ENCODE measurements at places on chromosomes 3 and 15. TPM values are rescaled to one million over a fixed set of nuclear protein-coding genes. Genes with fewer than 3 reads are reported as not detected.

C3orf22 gene
- total RNA-seq, result not detected

GRCh38 chr15:71220828-71221227 lies 105.6 kb downstream of the THSD4 start:
- DNase-seq, result no peak

- no peak for DNase-seq
Measured at GRCh38 chr3:35969406-35969805, 330.1 kb downstream of the ARPP21 start.

DNA sequence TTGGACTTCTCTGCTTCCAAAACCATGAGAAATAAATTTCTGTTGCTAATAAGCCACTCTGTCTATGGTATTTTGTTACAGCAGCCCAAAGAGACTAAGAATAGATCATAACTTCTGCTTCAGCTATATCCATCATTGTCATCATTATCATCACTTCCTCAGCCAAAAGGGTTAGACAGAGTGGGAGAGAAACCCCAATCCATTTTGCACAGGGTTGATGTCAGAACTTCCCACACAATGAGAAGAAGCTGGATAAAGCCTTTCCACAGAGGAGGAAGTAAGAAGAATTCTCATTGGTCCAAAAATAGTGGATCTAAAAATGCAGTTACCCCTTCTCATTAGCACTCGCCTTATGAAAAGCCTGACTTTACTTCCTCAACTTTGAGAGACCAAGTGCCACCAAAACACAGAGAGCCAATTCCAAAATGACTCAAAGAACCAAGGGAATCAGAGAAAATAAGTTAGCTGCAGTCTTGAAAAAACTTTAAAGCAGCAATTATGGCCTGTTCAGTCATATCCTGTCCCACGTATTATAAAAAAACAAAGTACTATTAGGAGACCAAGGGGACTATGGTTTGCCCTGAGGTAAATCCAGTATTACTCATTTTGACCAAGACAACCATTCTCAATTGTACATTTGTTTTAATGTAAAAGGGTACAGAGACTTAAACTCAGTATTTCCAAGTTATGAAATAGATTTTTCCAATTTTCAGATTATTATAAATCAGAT lies 80.2 kb downstream of the WNT5A start:
- no peak for DNase-seq

CD200R1 gene
- total RNA-seq, result 1.6 TPM

Data from esophagus muscularis mucosa (tissue), 4 donors.